ENCODE measurements at places on chromosomes 11 and 22. TPM values are rescaled to one million over a fixed set of nuclear protein-coding genes. Genes with fewer than 3 reads are reported as not detected.

PRG3 gene
- total RNA-seq: not detected

PTGDR2 gene
- under 0.01 TPM for total RNA-seq

CLTCL1 gene
- 7.3 TPM for total RNA-seq

CYP2D6 gene
- total RNA-seq: 0.13 TPM

CBLIF gene
- not detected for total RNA-seq
